ENCODE measurements at places on chromosomes 6 and 20.
A peak's percentile ranks its signal among the peaks of the same experiment; 100 is the strongest.

GRCh38 chr6:13380761-13381160 lies 52.4 kb upstream of the TBC1D7 start:
- DNase-seq: no peak

DNA sequence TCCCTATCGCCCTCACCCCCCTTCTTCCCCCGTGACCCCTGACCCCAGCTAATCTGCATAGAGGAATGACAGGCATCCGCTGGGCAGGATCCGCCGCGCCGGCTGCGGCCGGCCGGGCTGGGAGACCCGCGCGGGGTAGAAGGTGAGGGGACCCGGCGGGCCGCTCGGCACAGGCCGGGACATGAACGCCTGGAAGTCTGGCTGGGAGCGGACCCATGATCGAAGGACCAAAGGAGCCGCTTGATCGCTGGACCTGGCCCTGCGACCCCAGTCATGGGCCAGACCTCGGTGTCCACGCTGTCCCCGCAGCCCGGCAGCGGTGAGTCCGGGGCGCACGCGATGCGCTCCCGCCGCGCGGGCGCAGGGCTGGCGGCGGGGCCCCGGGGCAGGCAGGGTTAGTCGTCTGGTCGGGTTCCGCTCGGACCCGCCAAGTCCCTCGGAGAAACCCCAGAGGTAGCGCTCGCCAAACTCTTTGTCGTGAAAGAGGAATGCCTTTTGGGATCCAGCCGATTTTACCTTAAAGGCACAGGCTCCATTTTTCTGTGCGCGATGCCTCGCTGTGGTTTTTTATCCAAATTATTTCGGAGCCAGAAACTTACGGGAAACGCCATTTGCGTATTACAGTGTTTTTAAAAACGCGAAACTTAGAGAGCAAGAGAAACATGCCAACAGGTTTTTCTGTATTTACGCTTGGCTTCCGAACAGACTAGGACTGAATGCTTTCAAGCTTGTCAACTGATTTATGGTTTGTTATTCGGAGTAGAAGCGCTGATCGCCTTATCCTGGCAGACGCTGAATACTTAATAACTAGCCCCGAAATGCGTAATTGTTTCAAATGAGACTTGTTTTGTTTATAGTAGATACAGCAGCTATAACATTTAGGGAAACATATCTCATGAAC lies at the start of gene PHACTR2:
PHACTR2 (plus strand) TSS at position 75 of the 901 bp plus-strand sequence; CDS start at position 274, 199 bp downstream.
- DNase-seq: peak; percentile 53

DNA sequence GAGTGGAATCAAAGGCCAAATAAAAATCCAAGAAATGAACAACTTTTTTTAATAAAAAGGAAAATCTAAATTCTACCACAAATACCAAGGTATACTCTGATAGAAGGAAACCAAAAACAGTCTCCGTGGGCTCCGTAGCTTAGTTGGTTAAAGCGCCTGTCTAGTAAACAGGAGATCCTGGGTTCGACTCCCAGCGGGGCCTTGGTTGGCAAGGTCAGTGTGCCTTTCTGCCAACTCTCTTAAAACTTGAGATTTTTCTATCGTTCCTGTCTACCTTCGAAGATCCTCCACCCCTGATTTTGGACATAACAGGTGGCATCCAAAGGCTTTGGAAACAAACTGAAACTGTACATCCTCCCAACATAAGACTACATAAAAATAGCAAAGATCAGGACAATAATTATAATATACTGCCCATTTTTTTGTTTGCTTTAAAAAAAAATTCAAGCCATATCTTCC lies 197.9 kb downstream of the TRIM27 start:
- no peak for DNase-seq

DNA sequence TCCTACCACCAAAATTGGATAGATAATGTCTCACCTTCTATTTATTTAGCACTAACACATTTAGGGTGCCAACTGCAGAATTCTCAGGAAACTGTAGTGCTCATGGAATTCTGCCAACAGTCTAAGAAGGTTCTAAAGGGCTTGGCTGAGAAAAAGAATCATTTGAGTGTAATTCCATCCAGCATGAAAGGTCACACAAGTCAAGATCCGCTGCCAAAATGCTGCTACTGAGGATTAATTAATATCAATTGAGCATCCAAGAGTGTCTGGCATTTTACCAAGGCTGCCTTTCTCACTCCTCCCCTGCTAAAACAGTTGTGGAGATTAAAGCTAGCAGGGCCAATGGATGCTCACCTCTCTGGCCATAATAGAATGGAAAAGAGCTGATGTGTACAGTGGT lies 112.7 kb downstream of the FHL5 start:
- DNase-seq: no peak

DNA sequence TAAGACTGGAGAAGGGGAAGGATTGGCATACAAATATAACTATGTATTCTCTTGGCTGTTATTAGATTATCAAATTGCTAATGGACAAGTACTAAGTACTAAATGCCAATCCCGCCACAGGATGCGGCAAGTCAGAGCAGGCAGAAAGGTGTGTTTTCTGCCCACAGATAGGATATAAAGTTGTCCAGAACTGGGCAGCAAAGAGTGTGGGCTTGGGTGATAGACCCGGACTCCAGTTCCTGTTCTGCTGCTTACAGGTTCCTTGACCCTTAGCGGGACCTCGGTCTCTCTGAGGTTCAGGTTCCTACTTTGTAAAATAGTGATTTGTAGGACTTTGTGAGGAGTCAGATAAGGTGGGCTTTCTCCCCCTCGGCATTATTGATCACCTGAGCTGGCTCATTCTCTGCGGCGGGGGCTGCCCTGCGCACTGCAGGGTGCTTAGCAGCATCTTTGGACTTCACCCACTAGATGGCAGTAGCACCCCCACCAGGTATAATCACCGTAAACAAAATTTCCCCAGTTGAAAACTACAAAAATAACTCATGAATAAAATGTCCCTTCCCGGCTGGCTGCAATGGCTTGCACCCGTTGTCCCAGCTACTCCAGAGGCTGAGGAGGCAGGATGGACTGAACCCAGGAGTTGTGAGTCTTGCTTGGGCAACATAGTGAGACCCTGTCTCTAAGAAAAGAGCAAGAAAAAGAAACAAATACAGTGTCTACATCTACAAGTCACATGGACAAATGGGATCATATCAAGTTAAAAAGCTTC lies 193.1 kb downstream of the DOK5 start:
- DNase-seq: peak; percentile 18

- no peak for DNase-seq
These were observed 235 bp downstream of the MAP7 start for GRCh38 chr6:136550045-136550329.

GRCh38 chr6:90484903-90485302 lies 102.0 kb downstream of the MAP3K7 start:
- no peak for DNase-seq

- no peak for DNase-seq
These were observed 64.8 kb upstream of the NRSN1 start for GRCh38 chr6:24060982-24061754.

GRCh38 chr20:48019940-48020339 lies 234.7 kb upstream of the SULF2 start:
- DNase-seq: no peak

DNA sequence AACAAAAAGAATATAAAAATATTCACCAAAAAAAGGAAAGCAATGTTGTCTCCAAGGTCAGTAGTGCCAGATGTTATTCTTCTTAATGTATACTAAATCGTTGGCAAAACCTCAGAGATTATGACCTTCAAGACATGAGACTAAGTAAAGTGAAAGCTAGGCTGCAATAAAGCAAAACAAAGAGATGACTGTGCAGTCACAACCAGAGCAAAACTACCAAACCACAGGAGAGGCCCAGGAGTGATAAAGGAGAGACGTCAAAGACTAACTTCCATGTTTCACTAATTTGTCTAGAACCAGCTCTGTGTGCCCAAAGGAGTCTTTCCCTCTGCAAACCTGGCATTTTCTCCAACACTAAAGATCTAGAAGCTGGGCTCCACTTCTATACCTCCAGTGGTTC lies 155.9 kb upstream of the POU3F2 start:
- DNase-seq: no peak

DNA sequence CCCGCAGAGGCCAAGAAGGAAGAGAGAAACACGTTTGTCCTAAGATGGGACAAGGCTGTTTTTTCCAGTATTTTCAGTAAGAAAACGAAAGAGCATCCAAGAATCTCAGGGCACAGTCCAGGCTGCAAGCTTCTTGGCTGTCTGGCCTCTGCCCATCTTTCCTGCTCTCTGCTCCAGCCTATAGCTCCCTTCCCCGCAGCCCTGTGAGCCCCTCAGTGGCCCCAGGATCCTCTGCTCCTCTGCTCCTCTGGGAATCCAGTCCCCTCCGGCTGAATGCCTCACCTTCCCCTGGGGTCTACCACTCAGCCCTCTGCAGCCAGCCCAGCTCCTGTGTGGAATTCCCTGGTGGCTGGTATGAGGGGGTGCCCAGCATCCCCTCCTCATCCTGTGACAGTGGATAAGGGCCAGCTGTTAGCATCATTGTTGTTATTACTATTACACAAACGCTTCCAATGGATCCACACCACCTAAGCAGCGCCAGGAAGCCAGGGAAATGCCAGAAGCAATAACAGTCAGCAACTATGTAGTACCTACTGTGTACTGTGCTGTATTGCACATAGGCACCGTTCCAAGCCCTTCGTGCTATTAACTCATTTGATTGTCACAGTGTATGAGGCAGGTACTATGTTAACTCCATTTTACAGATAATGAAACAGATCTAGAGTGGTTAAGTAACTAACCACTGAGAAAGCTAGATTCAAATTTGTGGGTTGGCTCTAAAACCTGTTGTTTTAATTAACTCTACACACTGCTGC lies 60.3 kb upstream of the PTPN1 start:
- no peak for DNase-seq

DNA sequence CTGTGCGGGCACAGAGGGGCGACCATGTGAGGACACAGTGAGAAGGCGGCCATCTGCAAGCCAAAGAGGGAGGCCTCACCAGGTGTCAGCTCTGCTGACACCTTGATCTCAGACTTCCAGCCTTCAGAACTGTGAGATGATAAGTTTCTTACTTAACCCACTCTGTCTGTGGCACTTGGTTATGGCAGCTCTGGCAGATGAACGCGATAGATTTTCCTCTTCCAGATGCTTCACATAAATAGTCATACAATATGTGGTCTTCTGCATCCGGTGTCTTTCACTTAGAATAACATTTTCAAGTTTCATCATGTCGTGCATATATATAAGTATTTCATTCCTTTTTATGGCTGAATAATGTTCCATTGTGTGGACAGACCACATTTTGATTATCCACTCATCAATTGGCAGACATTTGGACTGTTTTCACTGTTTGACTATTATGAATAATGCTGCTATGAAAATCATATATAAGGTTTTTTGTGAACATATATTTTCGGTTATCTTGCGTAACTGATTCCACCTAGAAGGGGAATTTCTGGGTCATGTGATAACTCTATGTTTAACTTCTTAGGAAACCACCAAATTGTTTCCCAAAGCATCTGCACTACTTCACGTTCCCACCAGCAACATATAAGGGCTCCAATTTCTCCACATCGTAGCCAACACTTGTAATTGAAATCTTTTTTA lies 30.2 kb downstream of the PRR18 start:
- no peak for DNase-seq

DNA sequence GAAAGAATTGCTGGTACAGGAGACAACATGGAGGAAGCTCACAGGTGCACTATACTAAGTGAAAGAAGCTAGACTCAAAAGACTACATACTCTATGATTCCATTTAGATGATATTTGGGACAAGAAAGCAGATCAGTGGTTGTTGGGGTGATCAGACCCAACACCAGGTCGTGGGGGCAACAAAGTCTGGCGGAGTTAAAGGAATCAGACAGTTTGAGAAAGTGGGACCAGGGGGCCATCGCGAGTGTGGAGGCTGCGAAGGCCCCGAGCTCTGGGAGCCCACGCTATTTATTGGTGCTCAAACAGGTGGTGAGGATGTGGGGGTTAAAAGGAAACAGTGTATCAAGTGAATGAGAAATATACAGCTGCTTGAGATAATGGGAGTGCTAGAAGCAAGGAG lies 282.8 kb upstream of the SGK1 start:
- DNase-seq: no peak

DNA sequence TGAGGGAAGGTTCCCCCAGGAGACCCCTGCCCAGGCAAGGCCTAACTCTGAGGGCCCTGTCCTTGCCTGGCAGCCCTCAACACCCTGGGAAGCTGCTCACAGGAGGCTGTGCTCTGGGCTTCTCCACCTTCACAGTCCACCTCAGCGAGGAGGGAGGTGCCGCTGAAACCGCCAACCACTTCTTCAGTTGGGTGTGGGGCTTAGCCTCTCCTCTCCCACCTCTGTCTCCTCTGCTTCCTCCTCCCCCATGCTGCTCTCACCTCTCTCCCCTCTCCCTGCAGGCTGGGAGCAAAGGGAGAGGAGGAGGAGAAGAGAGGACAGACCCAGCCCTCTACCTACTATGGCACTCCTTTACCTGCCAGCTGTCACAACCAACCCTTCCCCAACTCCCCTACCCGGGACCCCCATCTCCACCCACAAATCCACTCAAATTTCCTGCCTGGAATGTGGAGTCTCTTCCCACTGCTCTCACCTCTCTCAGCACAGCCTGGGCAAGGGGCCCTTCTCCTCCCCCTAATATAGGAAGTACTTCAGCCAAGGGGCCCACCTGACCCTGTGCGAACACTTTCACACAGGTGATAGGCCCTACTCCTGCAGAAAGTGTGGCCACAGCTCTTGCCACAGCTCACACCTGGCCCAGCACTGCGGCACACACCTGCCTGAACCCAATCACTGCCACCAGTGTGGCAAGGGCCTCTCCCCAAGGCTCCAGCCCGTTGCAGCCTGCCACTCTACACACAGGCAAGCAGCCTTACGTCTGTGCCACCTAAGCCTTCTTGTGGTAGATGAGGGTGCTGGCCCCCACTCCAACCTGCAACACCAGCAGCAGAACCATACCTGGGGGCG lies 7.2 kb downstream of the RING1 start:
- no peak for DNase-seq

- DNase-seq: no peak
These were observed 44.8 kb downstream of the UBE2V1 start for GRCh38 chr20:50068041-50068651.

DNA sequence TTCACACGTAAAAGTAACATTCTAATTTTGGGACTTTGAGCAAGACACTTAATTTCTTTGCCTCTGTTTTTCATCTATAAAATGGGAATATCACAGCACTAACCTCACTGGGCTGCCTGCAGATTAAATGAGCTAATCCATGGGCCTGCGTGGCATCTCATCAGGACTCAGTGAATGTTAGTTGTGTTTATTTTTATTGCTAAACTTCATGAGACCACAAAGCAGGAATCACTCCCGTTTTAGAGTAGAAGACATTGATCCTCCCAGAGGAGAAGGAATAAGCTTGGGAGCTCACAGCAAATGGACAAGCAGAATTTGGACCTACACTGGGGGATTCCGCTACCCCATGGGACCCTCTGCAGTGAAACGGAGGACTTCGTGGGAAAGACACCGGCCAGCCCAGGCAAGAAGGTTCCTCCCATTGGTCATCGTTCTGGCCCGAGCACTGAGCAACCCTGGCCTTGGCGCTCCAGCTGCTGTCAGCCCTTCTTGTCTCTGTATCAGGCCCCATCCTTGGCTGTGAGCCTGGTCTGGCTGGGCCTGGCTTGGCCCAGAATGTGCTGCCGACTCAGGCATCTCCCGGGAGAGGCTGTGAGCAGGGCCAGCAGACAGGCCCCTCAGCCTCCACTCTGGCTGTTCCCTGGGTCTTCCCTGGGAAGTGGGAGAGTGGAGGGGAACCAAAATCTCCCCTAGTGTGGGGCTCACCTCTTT lies 79.8 kb downstream of the NFATC2 start:
- DNase-seq: no peak

GRCh38 chr6:40894962-40895799 lies 143.8 kb downstream of the UNC5CL start:
- no peak for DNase-seq
